ENCODE measurements at places on chromosomes 7 and 10.

DNA sequence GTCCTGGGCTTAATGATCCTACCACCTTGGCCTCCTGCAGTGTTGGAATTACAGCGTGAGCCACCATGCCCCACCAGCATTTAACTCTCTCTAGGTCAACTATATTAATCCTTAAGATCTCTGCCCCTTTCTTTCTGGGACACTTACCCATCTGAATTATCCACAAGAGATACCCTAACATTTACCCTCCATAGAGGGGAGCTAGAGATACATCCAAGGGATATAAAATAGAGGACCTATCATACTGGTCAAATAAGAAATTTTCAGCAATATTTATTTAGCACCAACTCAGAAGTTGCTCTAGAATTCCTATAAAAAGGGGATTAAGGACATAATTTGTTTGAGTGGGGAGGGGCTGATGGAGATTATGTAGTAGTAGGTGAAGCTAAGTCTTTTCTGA, 96.5 kb downstream of the OTUD1 start:
- DNase-seq, result no peak

DNA sequence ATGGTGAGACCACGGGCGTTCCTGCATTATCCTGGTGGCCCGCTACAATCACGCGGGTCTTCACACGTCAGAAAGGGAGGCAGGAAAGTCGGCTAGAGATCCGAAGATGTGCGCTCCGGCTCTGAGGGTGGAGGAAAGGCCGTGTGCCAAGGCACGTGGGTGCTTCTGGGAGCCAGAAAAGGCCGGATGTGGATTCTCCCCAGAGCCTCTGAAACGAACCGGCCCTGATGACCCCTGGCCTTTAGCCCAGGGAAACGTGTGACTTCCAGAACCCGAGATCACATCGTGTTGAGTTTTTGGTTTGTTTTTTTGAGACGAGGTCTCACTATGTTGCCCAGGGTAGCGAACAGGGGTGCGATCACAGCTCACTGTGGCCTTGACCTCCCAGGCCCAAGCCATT, 244.2 kb downstream of the ELFN1 start:
- DNase-seq, result no peak

- DNase-seq, result no peak
Observed at GRCh38 chr10:34113504-34114225, 701.4 kb downstream of the PARD3 start.

DNA sequence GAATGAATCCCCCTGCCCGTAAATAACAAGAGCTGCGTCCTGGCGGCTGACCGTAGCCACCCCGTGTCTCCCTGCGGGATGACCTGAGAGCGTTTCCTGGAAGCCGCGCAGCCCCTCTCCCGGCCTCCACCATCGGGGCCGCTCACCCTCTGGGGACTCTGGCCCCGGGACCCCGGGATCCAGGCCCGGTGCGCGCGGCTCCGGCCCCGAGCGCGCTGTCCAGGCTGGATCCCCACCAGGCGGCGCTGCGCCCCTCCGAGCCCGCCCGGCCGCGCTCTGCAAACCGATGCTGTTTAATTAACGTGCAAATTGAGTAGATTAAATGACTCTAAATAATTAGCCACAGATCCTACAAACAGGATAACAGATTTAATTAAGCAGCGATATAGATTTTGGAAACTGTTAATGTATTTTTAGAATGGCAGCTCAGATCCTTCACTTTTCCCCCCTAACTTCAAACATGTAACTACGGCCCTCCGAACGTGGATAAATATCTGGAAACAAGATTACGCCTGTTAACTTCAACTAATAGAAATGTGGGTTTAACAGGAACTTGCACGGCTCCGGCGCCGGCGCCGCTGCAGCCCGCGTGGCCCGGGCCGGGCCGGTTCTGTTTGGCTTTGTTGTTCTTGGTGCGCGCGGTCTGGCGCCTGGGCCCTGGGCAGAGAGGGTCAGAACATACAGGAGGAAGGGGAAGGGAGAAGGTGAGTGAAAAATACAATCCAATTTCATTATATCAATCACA, 7.1 kb upstream of the UNCX start:
- peak; percentile 82 for DNase-seq

- no peak for DNase-seq
Observed at GRCh38 chr10:25068152-25069058, 52.0 kb downstream of the THNSL1 start.

- peak; percentile 41 for DNase-seq
Observed at GRCh38 chr7:127251465-127252376, 1.0 kb downstream of the GRM8 start.

GRCh38 chr7:4151926-4152549, 530.1 kb upstream of the FOXK1 start:
- DNase-seq, result no peak

- no peak for DNase-seq
Observed at GRCh38 chr10:132077091-132077490, 11.3 kb downstream of the JAKMIP3 start.
